ENCODE measurements at places on chromosomes 2 and 18.

DNA sequence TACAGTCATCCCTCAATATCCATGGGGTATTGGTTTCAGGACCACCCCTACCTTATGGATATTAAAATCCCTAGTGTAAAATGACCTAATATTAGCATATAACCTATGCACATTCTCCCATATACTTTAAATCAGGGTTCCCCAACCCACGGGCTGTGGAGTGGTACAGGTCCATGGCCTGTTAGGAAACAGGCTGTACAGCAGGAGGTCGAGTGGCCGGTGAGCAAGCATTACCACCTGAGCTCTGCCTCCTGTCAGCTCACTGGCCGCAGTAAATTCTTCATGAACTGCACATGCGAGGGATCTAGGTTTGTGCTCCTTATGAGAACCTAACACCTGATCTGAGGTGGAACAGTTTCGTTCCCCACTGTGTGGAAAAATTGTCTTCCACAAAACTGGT, 73.8 kb downstream of the RIF1 start:
- DNase-seq, result no peak

GRCh38 chr18:44788334-44788733, 107.6 kb downstream of the SETBP1 start:
- no peak for DNase-seq

DNA sequence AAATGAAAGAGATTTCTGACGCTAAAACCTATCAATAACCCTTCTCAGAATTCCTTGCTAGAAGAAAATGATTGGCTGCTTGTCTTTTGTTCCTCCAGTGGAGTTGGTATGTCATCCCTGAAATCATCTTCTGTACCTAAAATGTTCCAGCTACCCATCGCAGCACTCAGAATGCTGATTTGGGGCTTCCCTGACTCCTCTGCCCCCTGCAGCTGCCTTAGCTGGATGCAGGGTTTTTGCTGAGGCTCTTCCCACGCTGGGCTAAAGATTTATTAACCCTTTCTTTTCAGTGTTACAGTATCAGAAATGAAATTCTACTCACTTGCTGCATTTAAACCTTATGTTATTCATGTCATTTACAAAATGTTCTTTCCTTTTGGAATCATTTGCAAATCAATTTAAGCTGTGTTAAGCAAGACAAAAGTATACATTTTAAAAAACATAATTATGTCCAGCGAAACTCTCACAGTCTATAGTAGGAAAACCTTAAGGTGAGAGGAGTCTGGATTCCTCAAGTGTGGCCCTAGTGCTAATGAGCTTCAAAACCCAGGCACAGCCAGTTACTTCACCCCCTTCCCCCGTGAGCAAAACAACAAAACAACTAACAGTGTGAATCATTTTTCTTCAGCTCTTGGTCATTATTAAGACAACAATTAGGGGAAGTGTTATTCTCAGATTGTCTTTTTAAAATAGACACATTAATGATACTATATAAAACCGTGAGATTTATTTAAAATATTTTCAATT, 32.8 kb downstream of the PKP4 start:
- peak; percentile 35 for DNase-seq

DNA sequence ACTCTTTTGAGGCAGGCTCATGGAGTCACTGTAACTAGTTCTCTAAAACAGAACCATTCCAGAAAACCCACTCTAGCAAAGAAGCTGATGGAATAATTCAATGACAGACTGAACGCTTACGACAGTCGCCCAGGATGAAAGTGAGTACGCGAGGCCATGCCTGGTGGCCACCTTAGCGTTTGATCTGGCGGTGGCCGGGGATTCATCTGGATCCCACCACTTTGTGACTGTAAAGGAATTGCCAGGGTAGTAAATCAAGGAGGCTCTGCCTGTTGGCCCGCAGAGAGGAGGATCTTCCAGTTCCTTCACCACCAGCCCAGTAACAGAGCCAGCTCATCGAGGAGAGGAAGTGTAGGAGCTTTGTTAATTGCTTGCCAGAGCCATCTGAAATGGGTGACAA, 34.6 kb downstream of the GREB1 start:
- DNase-seq, result no peak

GRCh38 chr18:36411745-36412168, 114.2 kb downstream of the FHOD3 start:
- DNase-seq, result peak; percentile 8
